Osteocyte (in vitro differentiated cells): ENCODE measurements at places on chromosomes 6 and 20. TPM values are rescaled to one million over a fixed set of nuclear protein-coding genes. Genes with fewer than 3 reads are reported as not detected.

- DNase-seq: no peak
Measured at GRCh38 chr6:4776493-4777393, 539 bp downstream of the CDYL start.

The CTAGE9 gene
- total RNA-seq: not detected in 2 replicates

- no peak for DNase-seq
Measured at GRCh38 chr6:141260627-141261015, 872.1 kb upstream of the GJE1 start.

DNA sequence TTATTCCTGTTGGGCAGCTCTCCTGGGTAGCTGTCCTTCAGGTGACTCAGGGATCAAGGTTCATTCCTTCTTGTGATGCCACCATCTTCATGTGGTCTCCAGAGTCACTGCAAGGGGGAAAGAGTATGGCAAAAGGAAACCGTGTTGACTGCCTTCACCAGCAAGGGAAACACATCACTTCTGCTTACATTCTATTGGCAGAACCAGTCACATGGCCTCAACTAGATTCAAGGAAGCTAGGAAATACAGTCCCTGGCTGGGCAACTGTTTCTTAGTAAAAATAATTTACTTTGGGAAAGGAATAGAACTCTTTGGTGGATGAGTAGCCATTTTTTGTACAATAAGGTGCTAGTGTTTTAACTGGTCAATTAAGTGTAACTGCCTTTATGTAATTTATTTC lies 5.3 kb downstream of the ANKRD6 start:
- no peak for DNase-seq

The TTK gene
- total RNA-seq: 4.3 and 4.5 TPM in 2 replicates

DNA sequence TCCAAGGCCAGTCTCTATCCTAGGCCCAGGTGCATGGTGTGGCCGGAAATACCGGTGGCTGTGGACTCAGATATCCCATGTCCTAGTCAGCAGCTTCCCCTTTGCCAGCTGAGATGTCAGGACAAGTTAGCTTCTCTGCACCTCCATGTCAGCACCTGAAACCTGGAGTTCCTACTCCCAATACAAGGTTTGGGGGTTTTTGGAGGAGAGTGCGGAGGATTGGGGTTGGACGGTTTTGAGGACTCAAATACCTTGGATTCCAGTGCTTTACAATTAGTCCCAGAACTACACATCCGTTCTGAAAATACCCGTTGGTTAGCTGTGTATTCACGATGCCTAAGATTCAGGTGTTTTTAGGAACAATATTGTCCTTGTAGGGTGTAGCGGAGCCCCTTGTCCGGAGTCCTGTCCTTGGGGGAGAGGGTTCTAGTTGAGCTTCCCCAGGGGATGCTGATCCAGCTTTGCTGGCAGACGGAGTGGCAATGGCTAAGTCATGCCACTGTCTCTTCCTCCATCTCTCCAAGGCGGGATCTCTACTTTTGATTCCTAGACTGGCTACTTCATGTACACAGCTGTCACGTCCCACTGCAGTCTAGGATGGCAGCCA lies 45.0 kb downstream of the ADNP start:
- DNase-seq: no peak

The MARCKS gene
- total RNA-seq: 868 and 890 TPM in 2 replicates

- DNase-seq: no peak
Measured at GRCh38 chr6:37092923-37093727, 76.8 kb upstream of the PIM1 start.

GRCh38 chr20:5806457-5807263 lies 56.5 kb downstream of the SHLD1 start:
- peak; percentile 48 for DNase-seq

The PRR18 gene
- total RNA-seq: not detected in 2 replicates

DNA sequence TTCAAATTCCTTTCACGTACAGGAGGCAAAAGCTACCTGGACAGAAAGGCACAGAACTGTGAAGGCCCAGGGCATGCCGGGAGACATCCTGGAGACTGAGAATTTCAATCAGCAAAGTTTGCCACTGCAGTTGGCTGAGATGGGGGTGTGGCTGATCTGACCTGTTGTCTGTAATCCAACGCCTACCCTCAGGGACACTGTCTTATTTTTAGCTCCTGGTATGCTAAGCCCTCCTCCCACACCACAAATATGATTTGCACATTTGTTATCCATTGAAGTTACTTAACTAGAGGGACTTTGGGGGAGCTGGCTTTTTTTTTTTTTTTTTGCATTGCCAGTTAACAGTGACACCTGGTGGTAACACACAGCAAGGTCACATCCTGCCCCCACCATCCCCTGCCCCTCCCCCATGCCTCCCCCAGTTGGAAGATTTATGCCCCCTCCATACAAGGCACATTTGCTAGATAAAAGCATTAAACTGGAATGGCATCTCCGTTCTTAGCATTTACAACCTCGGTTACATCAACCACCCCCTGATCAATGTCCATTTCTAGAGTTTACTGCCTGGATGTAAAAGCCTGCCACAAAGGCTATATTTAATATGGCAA lies 40.4 kb downstream of the TTI1 start:
- no peak for DNase-seq

GRCh38 chr20:48201188-48201587 lies 415.9 kb upstream of the SULF2 start:
- DNase-seq: no peak
